Forelimb muscle (tissue), 1 donor: ENCODE measurements at places on chromosomes 1 and 21. TPM values are rescaled to one million over a fixed set of nuclear protein-coding genes. Genes with fewer than 3 reads are reported as not detected.

GRCh38 chr1:37676281-37677142 lies 15.8 kb upstream of the CDCA8 start:
- DNase-seq = peak; percentile 22

DNA sequence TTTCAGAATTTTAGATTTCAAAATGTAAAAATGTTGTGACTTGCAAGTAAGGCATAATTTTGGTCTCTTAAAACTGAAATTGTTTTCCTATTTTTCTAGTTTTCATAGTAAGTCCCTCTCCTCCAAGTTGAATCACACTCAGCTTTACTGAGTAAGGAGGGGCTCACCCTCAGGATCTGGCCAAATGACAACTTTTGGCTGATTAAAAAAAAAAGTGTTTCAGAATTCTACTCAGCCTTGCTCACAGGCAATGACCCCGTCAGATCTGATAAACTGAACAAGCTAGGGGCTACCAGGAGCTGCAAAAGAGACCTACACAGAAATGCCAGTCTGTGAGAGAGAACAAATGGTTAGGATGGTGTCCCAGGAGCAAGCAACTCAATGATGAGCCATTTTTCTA lies 159.8 kb downstream of the PBX1 start:
- DNase-seq = no peak

The CBR1 gene
- 20.8 TPM for polyA plus RNA-seq

DNA sequence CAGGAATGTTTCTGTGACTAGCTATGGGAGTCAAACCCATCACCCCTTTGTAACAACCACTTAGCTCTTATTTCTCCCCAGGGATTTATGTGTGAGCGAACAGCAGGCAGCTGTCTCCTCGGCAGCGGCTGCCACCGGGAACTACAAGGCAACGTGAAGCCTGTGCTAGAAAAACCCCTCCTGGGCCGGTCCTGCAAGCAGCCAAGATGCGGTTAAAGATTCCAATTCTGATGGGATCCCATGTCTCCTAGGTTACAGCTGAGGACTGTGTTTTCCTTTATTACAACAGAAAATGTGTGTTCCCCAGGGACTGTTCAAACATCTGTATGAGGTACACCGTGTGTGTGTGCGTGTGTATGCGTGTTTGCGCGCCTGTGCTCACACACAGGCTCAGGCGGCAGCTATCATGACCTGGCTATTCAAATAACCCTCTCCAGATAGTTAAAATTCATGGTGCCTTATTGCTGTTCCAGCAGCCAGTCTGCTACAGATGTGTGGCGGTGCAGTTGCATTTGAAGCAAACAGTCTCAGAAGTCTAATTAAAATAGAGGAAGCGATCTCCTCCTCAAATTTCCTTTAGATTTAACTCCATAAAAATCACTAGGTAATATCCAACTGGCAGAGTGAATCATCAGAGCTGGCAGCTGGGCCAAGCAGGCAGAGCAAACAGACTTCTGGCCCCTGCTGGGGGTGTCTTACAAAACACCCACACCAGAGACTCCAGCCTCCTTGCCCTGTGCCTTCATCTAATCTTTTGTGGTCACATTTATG lies 68.0 kb downstream of the LMX1A start:
- DNase-seq = peak; percentile 32

DNA sequence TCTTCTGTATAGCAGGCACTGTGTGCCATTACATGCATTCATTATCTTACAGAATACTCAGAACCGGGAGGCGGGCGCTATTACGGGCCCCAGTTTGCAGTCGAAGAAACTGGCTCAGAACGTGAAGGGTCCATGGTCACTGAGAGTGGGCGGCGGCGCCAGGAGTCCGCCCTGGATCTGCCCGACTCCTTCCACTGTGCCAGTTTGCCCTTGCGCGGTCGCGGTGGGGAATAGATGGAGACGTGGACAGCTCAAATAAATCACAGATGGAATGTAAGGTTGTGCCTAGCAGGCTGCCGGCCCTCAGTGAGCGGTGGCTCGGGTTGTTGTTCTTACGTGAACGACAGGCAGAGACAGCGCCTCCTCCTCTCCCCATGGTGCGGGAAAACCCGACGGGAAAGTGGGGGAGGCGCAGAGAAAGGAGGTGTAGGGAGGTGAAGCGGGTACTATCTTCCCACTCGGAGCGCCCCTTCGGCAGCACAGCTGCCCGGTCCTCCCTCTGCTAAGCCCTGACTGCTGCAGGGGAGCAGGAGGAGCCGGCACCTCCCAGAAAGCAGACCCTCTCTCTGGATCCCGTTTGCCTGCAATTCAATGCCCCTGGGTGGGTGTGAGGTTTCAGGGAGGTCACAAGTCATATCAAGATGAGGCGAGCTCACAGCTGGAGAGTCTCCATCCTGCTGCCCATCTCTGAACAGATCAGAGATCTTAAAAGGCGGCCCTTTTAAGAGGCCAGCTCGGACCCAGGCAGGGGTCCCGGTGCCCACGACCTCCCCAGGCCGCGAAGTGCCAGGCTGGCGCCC lies 1.1 kb downstream of the COL9A2 start:
- DNase-seq = no peak

The AKIRIN1 gene
- 37.3 TPM for polyA plus RNA-seq

DNA sequence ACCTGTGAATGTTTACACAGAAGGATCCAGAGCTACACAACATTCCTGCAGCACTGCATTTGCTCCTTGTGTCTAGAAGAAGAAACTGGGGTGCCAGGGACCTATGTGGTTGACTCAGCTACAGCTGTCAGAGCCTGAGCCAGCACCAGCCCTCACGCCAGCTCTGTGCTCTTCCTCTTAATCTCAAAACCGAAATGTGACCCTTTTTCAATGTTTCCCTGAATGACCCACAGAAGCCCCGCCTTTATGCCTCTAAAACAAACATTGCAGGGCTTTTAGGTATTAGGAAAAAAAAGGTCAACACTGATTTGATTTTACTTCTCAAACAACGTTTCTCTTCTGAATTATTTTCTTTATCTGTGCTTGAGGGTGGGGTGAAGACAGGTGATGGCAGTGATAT lies 260.5 kb downstream of the DYRK1A start:
- DNase-seq = no peak

The FALEC gene
- polyA plus RNA-seq = 1.1 TPM

- no peak for DNase-seq
These were observed 3.1 kb upstream of the TEKT2 start for GRCh38 chr1:36080801-36081200.
